ENCODE measurements at places on chromosomes 2 and 18. TPM values are rescaled to one million over a fixed set of nuclear protein-coding genes. Genes with fewer than 3 reads are reported as not detected.

The DYNAP gene
- polyA plus RNA-seq, result not detected

The ANO7 gene
- 7.8 TPM for polyA plus RNA-seq

The ALPG gene
- polyA plus RNA-seq, result not detected

The OSR1 gene
- polyA plus RNA-seq, result 6.2 TPM

The SCG2 gene
- not detected for polyA plus RNA-seq

The PLB1 gene
- 1.2 TPM for polyA plus RNA-seq

The RAD51AP2 gene
- polyA plus RNA-seq, result not detected

The TTC21B gene
- polyA plus RNA-seq, result 4.6 TPM

The RTP5 gene
- polyA plus RNA-seq, result 0.19 TPM

The CFAP53 gene
- polyA plus RNA-seq, result 0.23 TPM

The UGT1A8 gene
- 8.8 TPM for polyA plus RNA-seq

The TCF7L1 gene
- 4.8 TPM for polyA plus RNA-seq

Data from sigmoid colon (tissue), 7 donors.